ENCODE measurements at places on chromosomes 4 and X.

GRCh38 chr4:169342906-169343564, 72.3 kb upstream of the SH3RF1 start:
- DNase-seq = no peak

GRCh38 chr4:33381816-33382215, 2661.6 kb downstream of the PCDH7 start:
- no peak for DNase-seq

DNA sequence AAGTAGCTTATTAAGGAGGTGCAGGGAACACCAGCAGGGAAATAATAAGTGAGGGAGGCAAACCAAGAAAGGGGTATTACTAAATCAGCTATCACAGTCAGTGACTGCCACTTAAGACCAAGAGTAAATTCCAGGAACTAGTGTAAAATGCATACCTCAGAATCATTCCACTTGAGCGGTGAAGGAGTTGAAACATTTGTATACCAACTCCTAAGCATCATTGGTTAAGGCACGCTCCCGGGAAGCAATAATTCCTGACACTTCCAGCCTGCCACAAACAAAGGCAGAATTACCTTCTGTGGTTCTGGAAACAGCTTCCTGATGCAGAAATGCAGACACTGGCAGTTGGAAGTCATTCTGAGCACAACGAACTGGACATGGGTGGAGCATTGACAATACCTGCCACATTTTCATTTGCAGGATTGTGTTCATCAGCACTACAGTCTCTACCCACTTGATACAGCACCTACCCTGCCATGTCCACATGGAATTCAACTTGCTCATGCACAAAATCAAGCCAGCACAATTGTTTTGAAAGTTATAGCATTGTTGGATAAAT, 82.1 kb downstream of the PPP1R2C start:
- DNase-seq = no peak

DNA sequence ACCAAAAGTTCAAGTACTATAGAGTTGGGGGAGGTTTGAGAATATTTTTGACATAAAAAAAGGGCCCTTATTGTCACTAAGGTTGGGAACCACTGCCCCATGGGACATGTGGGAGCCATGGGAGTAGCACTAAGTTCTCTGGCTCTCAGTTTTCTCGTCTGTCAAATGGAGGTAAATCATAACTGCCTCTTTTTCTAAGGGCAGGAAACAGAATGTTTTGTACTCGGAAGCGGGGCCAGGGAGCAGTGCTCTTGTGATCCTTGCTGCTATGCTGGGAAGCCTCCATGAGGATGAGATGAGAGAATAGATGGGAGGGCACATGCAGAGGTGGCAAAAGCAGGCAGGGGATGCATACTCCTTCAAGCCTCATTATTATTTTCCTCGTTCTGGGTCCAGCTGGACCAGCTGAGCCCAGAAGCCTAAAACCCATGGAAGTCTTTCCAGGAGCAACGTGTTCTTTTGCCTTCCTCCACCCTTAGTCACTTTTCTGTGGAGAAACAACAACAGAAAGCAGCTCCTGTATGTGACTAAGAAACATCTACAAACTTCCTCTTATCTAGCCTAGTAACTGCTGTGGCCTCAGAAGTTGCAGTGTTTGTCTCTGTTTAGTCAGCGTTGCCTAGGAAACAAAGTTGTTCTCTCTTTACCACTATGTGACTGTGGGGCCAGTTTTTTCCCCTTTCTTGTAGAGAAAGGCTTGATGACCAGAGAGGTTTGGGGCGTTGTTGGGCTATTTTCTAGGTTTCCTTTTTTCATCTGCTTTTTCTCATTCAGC, 64.8 kb downstream of the TSC22D3 start:
- DNase-seq = peak; percentile 13

DNA sequence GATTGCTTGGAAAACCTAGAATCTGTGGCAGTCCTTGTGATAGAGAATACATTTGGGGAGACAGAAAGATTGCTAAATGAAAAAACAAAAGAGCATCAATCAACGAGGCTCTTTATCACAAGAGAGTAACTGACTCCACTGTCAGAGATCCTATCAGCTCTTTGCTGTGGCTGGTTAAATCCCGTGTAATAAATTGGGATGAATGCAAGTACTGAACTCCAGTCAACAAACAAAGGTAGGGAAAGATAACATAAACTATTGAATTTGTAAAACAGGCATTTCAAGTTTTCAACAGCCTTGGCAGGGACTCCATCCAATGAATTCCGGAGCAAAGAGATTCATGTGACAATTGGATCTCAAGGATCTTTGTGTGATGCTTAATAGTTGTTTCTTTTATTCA, 21.3 kb downstream of the MMRN1 start:
- no peak for DNase-seq

DNA sequence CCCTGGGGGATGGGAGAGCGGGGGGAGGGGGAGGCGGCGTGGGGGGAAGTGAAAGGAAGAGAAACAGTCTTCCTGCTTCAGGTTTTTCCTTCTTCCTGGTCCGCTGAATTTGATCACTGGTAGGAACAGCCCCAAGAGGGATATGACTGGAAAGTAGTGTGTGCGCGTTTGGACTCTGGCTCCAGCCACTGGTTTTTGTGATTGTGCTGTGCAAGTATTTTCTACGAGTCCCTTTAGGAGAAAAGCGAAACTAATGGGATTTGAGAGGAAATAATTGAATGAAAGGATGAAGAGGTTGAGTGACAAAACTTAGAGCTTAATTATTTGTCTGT, 836 bp downstream of the PRRG1 start:
- DNase-seq = no peak

DNA sequence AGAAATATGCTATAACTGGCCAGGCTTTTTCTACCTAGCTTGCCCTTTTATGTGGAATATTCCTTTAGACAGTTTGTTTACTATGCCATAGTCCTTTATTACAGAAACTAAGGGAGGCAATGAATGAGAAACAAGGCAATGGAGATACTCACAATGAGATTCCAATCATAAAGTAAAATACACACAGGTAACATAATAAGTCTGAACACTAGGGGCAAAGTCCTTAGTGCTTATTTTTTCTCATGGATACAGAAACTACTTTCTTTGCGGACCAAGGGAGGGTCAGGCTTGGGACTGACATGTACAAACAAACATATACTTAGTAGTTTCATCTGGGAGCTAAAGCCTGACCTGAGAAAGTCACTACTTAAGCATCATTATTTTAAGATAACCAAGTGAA, 16.0 kb upstream of the UGT8 start:
- no peak for DNase-seq

GRCh38 chr4:23667659-23668058, 222.2 kb downstream of the PPARGC1A start:
- DNase-seq = no peak

- no peak for DNase-seq
These were observed 29.2 kb downstream of the SULT1B1 start for GRCh38 chr4:69731241-69731640.

GRCh38 chr4:40038977-40039376, 17.7 kb upstream of the N4BP2 start:
- no peak for DNase-seq

GRCh38 chr4:2862528-2862927, 18.9 kb downstream of the ADD1 start:
- no peak for DNase-seq

GRCh38 chr4:688854-689681, at the start of gene SLC49A3:
TSS of gene SLC49A3 (minus strand) at chr4:689151. CDS start at chr4:689127, 24 bp downstream.
- DNase-seq = no peak

DNA sequence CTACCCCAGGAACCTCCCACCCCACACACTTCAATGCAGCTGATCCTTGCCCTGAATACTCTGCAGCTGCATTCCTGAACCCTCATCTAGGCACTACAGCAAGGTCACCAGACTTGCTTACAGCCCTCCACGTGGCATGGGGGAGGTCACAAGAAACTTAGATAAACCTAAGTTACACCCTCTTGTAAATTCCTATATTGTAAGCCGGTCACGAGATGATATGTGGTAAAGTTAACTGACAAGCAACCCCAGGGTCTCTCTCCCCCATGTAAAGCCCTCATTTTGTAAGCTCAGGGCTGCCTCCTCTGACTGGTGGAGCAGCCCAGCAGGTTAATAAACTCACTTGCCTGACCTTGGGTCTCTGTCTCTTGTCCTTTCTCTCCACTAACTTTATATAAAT, 570.7 kb downstream of the PCDH7 start:
- DNase-seq = no peak

GRCh38 chrX:154363706-154364439, 10.6 kb downstream of the FLNA start:
- DNase-seq = no peak

GRCh38 chr4:110612631-110613269, 10.1 kb downstream of the PITX2 start:
- no peak for DNase-seq

DNA sequence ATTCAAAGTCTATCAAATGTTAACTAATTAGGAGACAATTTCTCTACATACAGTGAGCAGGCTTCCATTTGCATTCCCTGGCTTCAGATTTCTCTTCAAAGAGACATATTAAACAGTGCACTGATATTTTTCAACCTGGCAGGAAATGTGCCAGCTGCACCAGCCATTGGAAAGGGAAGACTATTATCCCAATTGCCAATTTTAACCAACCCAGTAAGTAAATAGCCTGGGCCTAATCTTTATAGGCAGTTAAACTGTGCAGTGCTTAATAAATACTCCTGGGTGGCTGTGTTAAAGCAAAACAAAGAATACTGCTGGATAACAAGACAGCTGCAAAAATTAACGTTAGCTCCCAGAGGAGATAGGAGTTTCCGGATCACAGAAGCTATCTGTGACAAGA, 111.9 kb upstream of the GALNT7 start:
- no peak for DNase-seq

DNA sequence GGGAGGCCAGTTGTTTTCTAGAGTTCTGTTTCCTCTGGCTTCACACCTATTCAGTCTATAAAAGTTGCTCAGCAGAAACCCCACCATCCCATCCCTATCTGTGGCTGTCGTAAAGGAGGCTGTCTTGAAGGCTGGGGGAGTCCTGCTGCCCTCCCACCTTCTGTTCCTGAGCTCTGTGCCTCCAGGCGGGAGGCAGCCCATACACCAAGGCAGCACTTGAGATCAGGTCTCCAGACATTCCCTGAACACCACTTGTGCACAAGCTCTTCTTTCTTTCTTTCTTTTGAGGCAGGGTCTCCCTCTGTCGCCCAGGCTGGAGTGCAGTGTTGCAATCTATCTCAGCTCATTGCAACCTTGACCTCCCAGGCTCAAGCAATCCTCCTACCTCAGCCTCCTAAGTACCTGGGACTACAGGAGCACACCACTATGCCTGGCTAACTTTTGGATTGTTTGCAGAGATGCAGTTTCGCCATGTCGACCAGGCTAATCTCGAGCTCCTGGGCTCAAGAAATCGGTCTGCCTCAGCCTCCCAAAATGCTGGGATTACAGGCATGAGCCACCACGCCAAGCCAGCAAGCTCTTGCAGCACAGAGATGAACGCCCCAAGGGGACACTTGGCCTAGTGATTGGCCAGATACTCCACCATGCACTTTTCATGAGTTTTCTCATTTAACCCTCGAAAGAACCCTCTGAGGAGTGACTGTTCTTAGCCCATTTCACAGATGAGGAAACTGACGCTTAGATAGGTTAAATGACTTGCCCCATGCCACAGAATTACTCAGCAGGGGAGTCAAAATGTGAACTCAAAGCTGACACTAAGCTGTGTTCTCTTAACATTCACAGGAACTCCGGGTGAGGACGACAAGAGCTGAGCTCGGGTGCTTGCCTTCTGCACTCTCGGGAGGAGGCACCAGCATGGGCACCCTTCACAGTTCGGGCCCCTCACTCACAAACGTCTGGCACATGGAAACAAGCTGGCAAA, 55.8 kb upstream of the ENPP6 start:
- DNase-seq = no peak

GRCh38 chrX:12443534-12444098, 305.3 kb downstream of the FRMPD4 start:
- no peak for DNase-seq

GRCh38 chr4:150045410-150045809, 32.8 kb upstream of the DCLK2 start:
- no peak for DNase-seq

GRCh38 chr4:119139311-119139710, 3.7 kb downstream of the MYOZ2 start:
- no peak for DNase-seq
